ENCODE measurements at places on chromosomes 6 and 20.

- no peak for DNase-seq
Measured at GRCh38 chr6:6711832-6712448, 123.4 kb downstream of the LY86 start.

GRCh38 chr6:154757352-154758050, 24.3 kb downstream of the SCAF8 start:
- no peak for DNase-seq

DNA sequence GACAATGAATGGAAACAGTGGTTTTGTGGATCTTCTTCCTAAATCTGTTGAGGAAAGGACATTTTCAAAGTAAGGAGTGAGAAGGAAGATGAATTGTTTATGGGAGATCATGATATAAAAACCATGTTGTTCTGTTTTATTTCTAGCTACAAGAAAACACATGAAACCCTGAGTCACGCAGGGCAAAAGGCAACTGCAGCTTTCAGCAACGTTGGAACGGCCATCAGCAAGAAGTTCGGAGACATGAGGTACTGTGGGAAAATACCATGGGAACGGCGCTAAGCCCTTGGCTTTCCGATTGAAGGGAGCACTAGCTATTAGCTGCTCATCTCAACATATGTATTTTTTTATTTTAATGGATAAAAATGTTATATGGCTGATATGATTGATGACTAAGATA, 53.6 kb downstream of the HDDC2 start:
- no peak for DNase-seq

GRCh38 chr6:147371325-147371724, 137.2 kb upstream of the SAMD5 start:
- no peak for DNase-seq

- peak; percentile 26 for DNase-seq
Measured at GRCh38 chr6:165439928-165440554, 130.6 kb upstream of the C6orf118 start.

- no peak for DNase-seq
Measured at GRCh38 chr6:10223841-10224240, 191.0 kb downstream of the TFAP2A start.

Data from neuronal stem cell (in vitro differentiated cells).